Fibroblast of upper back skin (primary cell): ENCODE measurements at places on chromosomes 11 and 22.

DNA sequence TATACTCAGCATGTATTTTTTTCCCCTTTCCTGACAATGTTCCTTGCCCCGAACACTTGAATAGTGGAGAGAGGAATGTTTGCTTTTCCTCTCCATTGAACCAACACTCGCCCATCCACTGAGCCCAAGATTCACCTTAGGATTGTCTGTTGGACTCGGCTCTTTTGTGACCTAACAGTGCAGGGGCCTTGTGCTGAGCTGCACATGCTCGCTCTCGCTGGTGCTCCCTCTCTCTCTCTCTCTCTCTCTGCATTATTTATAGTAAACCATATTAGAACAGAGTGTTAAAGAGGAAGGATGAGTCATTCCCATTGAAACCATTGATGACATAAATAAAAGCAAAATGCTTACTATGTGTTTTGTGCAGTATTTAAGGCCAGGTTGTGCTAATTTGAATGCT, 20.7 kb downstream of the ZBTB16 start:
- no peak for DNase-seq

- DNase-seq: no peak
Measured at GRCh38 chr22:35879351-35879750, 149.3 kb downstream of the RBFOX2 start.

- DNase-seq: no peak
Measured at GRCh38 chr22:28379075-28379779, 300.4 kb downstream of the TTC28 start.

GRCh38 chr11:13043912-13044628, 35.0 kb downstream of the RASSF10 start:
- no peak for DNase-seq

GRCh38 chr11:113521737-113522517, 46.7 kb upstream of the DRD2 start:
- DNase-seq: no peak

- no peak for DNase-seq
Measured at GRCh38 chr11:118054712-118055640, 21.9 kb upstream of the TMPRSS4 start.

DNA sequence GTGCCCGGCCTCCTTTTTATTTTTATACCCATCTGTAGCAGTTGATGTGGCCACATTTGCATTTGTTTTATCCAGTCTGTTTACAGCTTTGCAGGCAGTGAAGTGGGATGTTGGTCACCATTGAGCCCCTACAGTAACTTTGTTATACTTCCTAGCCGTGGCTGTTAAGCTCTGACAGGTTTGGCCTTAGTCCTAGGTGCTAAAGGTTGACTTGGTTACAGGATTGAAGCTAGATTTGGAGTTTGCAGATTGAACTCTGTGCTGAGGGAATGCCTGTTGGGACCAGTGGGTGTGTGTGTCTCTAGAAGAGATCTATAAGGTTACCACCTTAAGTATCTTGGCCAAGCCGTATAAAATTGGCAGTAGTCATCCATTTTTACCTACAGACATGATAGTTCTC, 91.2 kb downstream of the PPP6R3 start:
- no peak for DNase-seq
